ENCODE measurements at places on chromosomes 6 and 20.

DNA sequence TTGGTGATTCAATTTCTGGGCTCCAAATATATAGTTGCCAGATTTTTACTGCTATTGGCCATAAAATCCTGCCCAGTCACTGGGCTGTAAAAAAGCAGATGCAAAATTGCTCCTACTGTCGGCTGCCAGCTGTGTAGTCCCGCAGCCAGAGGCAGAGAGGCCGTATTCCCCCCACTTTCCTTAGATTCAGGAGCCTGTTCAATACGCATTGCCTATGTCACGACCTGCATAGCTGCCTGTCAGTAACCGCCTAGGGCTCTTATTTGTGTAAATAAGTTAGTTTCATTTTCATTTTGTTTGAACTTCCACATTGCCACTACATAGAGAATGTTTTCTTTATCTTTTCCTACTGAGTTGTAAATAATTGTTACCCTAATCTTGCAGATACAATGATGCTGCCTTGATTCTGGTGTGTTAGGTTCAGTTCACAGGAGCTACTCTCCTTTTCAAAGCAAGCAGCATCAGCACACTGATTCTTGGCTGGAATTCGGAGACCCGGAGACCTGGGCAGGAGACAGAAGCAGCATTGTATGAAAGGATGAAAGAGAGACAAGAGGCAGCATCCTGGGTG is 46.0 kb upstream of the UST start:
- peak overlapping the region; percentile 18 for H3K27ac ChIP-seq
- H3K27me3 ChIP-seq = no peaks in the 10 kb centered on the region
- no peak overlapping the region for H3K4me3 ChIP-seq
- peaks cover 6% of the 10 kb centered on the region for H3K4me1 ChIP-seq
- no peaks in the 10 kb centered on the region for H3K36me3 ChIP-seq

- no peaks in the 10 kb centered on the region for H3K27me3 ChIP-seq
- no peaks in the 10 kb centered on the region for H3K36me3 ChIP-seq
- DNase-seq = no peak
- H3K27ac ChIP-seq = peak overlapping the region; percentile 55
These were observed 11.3 kb downstream of the NFATC2 start for GRCh38 chr20:51531141-51531710.

GRCh38 chr6:50826803-50827202 is 8.1 kb downstream of the TFAP2B start:
- H3K4me1 ChIP-seq = no peaks in the 10 kb centered on the region
- no peak overlapping the region for H3K4me3 ChIP-seq
- H3K36me3 ChIP-seq = no peaks in the 10 kb centered on the region
- peaks cover 73% of the 10 kb centered on the region for H3K27me3 ChIP-seq
- no peak for DNase-seq

DNA sequence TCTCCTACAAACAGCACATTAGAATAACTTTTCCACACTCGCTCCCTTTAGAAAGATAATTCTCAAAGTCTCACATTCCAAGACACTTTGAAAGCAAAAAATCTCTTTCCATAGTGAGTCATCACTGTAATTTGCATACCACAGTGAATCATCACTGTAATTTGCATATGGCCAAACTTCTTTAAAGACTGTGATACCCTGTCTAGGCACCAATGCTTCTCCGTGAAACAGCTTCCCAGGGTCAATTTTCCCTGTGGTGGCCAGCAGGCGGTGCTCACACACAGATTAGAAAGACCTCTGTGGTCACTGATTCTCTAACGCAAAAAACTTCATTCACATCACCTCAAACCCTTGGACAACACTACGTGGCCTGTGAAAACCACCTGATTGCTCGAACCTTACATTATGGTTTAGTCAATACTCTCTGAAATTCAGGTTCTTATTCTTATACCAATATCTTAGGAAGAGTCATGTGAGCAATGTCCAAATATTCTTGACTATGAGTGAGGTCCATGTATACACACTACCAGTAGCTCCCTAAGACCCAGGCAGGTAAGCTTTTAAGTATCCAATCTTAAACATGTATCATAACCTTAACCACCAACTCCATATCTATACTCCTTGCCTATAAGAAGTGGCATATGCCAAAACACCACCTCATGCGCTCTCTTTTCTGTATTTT is 78.5 kb upstream of the PHACTR1 start:
- no peaks in the 10 kb centered on the region for H3K36me3 ChIP-seq
- no peak overlapping the region for H3K27ac ChIP-seq
- no peak overlapping the region for H3K4me3 ChIP-seq
- H3K27me3 ChIP-seq = no peaks in the 10 kb centered on the region

DNA sequence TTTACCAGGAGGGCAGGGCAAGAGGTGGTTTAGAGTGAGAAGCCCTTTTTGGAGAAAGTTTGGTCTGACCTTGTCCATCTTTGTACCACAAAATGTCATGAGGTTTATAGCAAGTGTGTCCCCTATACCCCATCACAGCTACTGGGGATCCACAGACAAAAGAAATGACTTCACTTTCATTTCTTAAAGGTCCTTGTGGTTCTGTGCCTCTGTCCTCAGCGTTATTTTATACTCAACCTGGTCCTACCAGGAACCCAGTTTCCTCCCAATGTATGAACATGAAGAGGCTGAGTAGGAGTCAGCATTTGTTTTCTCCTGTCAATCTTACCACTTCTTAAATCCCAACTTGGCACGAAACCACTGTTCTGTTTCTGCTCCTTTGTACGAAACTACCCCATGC is 157.6 kb downstream of the NFATC2 start:
- H3K27ac ChIP-seq = no peak overlapping the region
- peaks cover 21% of the 10 kb centered on the region for H3K4me1 ChIP-seq
- no peak for DNase-seq
- no peaks in the 10 kb centered on the region for H3K27me3 ChIP-seq

DNA sequence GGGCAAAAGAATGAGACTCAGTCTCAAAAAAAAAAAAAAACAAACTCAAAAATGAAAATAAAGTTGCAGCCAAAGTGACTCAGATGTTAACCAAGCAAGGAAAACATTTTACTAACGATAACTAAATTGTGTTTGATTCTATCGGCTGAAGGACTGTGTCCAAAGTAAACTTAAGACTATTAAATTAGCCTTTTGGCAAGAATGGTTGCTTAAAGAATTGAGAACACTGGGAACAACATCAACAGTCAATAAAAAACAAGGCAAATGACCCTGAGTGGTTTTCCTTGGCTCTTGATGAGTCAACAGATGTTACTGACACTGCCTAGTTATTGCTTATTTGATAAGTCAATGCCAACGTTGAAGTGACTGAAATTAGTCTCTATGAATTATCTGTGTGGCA is 36.7 kb downstream of the POU3F2 start:
- DNase-seq = no peak
- H3K4me1 ChIP-seq = no peaks in the 10 kb centered on the region
- no peaks in the 10 kb centered on the region for H3K27me3 ChIP-seq
- no peak overlapping the region for H3K27ac ChIP-seq

DNA sequence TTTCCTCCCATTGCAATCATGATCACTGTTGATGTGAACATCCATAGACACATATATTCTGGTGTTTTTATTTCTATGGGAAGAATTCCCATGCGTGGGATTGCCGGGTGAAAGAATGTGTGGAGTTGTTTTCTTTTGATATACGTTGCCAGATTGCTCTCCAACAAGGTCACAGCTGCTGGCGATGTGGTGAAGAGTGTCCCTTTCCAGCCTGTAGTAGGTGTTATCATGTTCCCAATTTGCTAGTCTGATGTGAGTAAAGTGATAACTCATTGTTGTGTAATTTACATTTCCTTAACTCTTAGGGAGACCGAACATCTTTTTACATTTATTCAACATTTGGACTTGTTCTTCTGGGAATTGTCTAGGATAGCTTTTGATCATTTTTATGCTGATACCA is 14.5 kb upstream of the ELMO2 start:
- DNase-seq = no peak
- H3K27ac ChIP-seq = no peak overlapping the region
- H3K4me3 ChIP-seq = no peak overlapping the region
- no peaks in the 10 kb centered on the region for H3K4me1 ChIP-seq
- H3K27me3 ChIP-seq = peaks cover 6% of the 10 kb centered on the region

DNA sequence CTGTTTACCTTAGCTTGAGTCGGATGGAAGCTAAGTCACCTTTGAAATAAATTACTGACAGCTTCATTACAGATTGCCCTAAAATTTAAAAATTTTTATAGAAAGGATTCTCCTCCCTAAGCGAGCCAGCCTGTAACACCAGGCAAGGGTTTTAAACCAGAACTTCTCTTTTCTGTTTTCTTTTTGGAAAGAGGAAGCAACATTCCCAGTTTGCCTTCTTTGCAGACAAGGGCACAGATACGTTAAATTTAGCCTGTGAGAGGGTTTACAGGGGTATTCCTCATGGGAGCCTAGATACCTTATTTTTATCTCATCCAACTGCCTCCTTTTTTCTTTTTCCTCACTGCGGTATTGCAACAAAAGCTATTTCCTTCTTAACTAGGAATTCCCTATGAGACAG is 45.0 kb downstream of the GNAS start:
- peaks cover 43% of the 10 kb centered on the region for H3K4me1 ChIP-seq
- peak overlapping the region; percentile 100 for H3K27ac ChIP-seq
- peaks cover 48% of the 10 kb centered on the region for H3K36me3 ChIP-seq
- H3K27me3 ChIP-seq = no peaks in the 10 kb centered on the region

GRCh38 chr20:64229507-64230061 is 26.0 kb upstream of the PCMTD2 start:
- H3K4me1 ChIP-seq = peaks cover 45% of the 10 kb centered on the region
- H3K27ac ChIP-seq = no peak overlapping the region
- H3K27me3 ChIP-seq = no peaks in the 10 kb centered on the region
- no peaks in the 10 kb centered on the region for H3K36me3 ChIP-seq
- no peak for DNase-seq

GRCh38 chr6:122692175-122692598 is 82.0 kb downstream of the PKIB start:
- no peak overlapping the region for H3K27ac ChIP-seq
- no peaks in the 10 kb centered on the region for H3K27me3 ChIP-seq
- no peak overlapping the region for H3K4me3 ChIP-seq
- H3K4me1 ChIP-seq = no peaks in the 10 kb centered on the region

DNA sequence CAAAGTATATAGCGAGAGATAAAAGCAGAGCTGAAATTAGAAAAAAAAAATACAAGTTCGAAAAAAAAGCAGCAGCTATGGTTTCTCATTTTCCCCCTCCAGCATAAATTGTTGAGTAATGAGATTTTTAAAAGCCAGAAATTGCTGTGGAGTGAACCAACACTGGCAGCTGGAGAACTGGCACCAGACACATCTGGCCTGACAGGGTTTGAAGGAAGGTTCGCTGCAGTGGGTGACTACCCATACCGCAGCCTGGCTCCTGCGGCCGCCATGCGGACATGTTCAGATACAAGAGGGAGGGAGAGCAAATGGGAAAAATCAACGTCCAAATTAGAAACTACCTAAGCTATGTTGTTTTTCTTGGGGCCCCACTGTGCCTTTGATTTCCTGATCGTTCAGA is 3.3 kb downstream of the APCDD1L start:
- DNase-seq = peak; percentile 59
- H3K27ac ChIP-seq = no peak overlapping the region
- H3K27me3 ChIP-seq = peaks cover 39% of the 10 kb centered on the region
- H3K4me3 ChIP-seq = no peak overlapping the region
- no peaks in the 10 kb centered on the region for H3K36me3 ChIP-seq

DNA sequence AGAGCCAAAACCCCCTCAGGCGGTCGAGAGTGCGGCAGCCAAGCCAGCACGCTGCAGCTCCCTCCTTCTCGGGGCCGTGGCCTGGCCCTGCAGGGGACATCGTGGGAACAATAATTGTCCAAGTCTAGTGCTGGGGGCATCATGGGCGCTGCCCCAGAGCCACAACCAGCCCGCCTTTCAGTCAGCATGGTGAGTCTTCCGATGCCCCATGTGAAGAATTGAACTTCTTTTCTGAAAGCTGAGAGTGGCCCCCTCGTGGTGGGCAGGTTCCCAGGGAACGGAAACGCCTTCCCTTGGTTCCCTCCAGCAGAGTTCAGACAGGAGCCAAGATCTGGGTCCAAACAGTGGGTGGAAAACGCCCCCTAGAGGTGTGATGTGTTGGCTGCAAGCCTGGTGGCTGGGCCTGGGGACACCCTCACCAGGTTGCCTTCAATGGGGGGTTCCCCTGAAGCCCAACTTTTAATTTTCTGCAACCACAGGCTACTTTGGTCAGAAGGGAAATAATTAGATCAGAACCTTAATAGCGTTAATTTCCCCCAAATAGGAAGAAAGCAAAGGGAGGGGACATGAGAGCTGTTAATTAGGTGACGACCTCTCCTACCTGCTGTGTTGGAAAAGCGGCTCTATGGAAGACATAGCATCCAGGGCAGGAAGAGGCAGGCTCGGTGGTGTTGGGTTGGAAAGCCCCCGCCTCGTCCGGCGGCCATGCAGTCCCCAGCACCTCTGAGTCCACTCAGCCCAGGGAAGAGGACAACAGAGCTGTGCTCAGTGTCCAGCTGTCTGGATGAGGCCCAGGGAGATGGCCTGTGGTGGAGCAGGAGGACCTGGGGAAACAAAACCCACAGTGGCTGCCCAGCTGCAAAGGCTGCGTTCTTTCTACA is 4.7 kb upstream of the MRGBP start:
- DNase-seq = peak; percentile 93
- H3K4me3 ChIP-seq = no peak overlapping the region
- peaks cover 3% of the 10 kb centered on the region for H3K27me3 ChIP-seq
- no peaks in the 10 kb centered on the region for H3K36me3 ChIP-seq

DNA sequence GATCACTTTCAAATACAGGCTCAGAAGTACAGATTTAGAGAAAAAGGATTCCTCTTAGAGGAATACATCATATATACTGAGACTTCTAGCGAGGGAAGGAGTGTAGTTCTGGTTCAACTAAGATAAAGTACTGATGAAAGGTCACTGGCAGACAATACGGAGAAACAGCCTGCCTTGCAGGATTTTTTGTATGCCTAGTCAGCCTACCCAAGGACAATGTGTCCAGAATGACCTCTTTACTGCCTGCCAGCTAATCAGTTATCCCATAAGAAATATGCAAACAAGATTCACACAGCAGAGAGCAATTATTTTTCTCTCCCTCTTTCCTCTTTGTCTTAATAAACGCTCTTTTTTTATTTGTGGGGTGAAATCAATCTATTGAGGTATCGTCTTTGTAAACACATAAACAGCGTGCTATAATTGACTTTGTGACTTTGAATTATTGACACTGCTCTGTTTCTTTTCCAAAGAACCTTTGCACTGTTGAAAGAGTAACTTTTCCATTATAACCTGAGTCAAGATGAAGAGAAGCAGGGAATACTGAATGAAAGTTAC is 1.4 kb upstream of the TSPYL4 start:
- peak; percentile 33 for DNase-seq
- H3K4me3 ChIP-seq = no peak overlapping the region
- peaks cover 27% of the 10 kb centered on the region for H3K4me1 ChIP-seq
- H3K27me3 ChIP-seq = no peaks in the 10 kb centered on the region
- peak overlapping the region; percentile 42 for H3K27ac ChIP-seq

DNA sequence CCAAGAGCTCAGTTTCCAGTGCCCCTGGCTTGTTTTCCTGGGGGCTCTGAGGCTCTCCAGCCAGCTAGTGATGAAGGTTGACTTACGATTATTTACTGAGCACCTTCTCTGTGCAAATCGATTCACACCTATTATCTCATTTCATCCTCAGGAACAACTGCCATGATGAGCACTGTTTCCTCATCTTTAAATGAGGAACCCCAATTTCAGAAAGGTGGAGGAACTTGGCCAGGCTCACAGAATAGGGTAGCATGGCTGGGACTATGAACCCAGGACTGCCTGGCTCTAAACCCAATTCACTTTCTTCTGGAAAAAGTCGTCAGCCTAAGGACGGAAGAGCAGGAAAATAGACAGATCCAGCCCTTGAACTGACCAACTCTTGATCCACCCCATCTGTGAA is 3.5 kb upstream of the BPI start:
- peaks cover 9% of the 10 kb centered on the region for H3K27me3 ChIP-seq
- no peak overlapping the region for H3K27ac ChIP-seq
- peaks cover 18% of the 10 kb centered on the region for H3K4me1 ChIP-seq
- no peaks in the 10 kb centered on the region for H3K36me3 ChIP-seq
- DNase-seq = no peak

GRCh38 chr6:107576852-107577251 is 86.9 kb downstream of the SOBP start:
- H3K27me3 ChIP-seq = no peaks in the 10 kb centered on the region
- H3K27ac ChIP-seq = no peak overlapping the region
- no peaks in the 10 kb centered on the region for H3K4me1 ChIP-seq
- H3K4me3 ChIP-seq = no peak overlapping the region

Measured in muscle of leg (tissue), 16 donors.